ENCODE measurements at places on chromosomes 2 and 18. TPM values are rescaled to one million over a fixed set of nuclear protein-coding genes. Genes with fewer than 3 reads are reported as not detected.

Gene BOK
- polyA plus RNA-seq, result 27.2 TPM

Gene CHAC2
- 2.3 TPM for polyA plus RNA-seq

Gene THSD7B
- 4.0 TPM for polyA plus RNA-seq

Gene FBXO15
- polyA plus RNA-seq, result 1.8 TPM

All from left lung (tissue), 14 donors.